ENCODE measurements at places on chromosomes 6 and 20. TPM values are rescaled to one million over a fixed set of nuclear protein-coding genes. Genes with fewer than 3 reads are reported as not detected.

DNA sequence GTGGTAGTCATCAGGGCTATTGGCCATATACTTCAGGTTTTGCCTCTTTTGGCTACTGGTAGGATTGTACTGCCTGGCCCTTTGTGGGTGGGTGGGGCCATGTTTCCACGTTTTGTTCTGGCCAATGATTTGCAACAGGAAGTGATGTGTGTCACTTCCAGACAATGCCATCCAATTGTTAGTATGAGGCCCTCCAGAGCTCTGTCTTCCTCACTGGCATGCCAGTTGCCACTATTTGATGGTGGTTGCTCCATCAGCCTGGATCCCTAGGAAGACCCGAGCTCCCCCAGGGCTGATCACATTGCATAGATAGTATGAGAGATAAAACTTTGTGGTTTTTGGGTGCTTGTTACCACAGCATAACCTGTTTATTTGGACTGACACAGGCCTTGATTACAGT lies 7.7 kb upstream of the LRRN4 start:
- DNase-seq, result no peak

DNA sequence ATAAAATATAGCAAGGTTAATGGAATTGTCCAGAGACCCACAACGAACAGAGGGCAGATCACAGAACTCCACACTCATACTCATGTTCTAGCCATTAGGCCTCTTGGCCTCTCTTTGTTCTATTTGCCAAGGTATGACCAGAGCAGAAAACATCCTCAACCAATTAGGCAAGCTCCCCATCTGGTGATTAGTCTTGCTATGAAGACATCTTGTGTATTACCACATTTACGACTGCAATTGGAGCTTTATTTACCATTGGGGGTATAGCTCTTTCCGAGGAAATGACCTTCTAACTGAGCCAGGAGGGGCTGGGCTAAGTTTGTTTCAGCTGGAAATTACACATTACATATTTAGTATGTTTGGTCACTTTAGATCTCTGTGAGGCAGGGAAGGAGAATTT lies 593.9 kb downstream of the CD109 start:
- DNase-seq, result no peak

GRCh38 chr20:33352258-33353012 lies 48.9 kb downstream of the CDK5RAP1 start:
- no peak for DNase-seq

DNA sequence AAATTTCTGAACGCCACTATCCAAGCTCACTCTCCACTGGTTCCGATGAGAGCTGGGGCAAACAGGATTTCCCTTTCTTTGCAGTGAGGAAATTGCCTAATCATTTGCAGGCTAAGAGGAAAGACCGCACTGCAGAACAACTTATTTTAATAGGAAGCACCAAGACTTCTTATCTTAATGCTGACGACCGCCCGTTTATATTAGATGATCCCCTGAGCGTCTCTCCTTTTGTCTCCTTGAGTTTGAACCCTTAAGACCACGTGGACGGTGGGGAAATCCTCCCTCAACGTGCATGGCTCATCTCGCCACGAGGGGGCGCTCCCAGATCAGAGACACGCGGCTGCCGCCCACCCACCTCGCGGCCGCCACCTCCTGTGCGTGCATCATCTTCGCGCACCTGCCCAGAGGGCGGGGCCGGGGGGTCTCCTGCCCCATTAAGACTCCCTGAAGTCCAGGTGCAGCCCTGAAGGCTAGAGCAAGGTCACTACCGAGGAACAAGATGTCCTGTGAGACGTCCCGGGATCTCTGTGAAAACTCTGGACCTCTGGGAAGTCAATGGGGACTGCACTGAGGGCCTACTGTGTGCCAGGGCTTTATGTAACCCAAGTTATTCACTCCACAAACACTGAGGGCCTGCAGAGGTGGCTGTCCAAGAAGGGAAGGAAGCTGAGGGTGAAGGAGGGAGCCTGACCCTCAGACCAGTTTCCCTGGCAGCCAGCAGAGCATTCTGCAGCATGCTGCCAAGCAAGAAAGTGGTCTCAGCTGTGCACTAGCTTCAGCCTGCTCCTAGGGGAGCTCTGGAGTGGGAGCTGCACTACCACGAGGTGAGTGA lies 28.1 kb downstream of the PDYN start:
- DNase-seq, result peak; percentile 84

DNA sequence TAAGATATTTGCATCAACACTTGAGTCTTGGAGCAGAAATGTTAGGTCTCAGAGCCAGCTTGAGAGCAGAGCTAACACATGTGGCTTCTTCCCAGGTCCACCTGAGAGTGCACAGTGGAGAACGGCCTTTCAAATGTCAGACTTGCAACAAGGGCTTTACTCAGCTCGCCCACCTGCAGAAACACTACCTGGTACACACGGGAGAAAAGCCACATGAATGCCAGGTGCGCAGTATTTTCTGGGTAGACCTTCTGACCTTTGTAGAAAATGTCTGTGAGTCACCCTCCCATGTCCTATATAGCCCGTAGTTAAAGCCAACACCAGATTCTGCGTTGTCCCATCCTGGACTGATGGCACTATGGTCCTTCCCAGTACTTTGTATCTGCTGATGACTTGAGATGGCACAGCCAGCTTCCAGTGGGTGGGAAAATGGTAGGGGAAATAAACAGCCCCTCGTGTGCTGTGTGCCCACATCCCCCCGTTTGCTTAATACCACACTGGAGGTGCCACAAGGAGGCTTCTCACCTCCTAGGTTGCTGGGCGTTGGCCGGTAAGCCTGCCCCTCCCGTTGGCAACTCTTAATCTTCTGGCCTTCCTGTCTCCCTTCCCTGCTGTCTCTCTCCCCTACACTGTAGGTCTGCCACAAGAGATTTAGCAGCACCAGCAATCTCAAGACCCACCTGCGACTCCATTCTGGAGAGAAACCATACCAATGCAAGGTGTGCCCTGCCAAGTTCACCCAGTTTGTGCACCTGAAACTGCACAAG lies 20.3 kb downstream of the PRDM1 start:
- DNase-seq, result no peak

- DNase-seq, result no peak
Observed at GRCh38 chr20:60395991-60396390, 437.8 kb downstream of the CDH26 start.

Gene GLP1R
- total RNA-seq, result 0.43 TPM
